Activated CD4-positive, alpha-beta T cell treated with anti-CD3 and anti-CD28 coated beads for 1 hour (primary cell): ENCODE measurements at places on chromosomes 1 and 21.

DNA sequence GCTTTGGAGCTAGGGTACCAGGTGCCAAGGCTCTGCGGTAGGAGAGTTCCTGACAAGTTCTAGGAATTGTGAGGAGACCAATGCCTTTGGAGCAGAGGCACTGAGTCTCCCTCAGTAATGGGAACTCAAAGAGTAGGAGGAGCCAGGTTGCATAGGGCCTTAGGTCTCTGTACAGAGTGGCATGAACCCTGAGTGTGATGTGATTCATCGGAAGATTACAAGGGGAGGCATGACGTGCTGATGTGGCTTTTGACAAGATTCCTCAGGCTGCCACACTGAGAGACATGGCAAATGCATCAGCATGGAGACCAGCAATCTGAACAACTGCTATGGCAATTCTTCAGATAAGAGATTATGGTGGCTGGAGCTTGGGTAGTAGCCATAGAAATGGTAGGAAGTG, 94.6 kb upstream of the SLC44A3 start:
- DNase-seq, result no peak

DNA sequence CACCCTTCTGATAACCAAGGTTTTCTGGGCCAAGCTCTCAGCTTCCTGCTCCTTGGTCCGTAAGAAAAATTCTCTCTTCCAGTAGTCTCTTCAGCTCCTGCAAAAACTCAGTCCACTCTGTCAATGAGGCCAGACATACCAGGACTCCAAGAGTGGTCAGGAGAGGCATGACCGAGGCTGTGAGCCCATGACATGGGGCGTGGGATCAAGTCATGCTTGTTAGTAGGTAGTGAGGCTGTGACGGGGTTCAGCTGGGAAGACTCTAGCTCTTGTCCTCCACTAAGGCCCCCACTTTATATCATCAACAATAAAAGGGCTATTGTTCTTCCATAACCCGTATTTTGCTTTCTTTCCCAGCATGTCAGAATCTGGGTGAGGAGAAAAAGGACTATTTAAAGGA, 10.1 kb upstream of the HCRTR1 start:
- no peak for DNase-seq

DNA sequence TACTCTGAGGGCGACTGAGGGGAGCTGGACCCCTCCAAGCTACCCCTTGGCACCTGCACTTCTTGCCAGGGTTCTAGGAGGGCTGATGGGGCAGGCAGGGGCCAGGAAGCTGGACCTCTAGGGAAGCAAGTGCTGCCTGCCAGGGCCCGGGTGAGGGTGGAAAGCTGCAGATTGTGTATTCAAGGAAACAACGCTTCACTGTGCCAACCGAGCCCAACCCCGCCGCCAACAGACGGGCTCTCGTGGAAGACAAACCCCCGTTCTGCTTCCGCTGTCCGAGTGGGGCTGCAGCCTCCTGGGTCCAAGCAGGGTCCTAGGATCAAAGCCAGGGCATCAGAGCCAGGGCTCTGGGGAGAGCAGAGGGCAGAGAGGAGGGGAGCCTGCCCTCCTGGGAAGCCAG, 3.2 kb downstream of the EFHD2 start:
- no peak for DNase-seq

- no peak for DNase-seq
These were observed 131.4 kb upstream of the RAB4A start for GRCh38 chr1:229139331-229140118.

DNA sequence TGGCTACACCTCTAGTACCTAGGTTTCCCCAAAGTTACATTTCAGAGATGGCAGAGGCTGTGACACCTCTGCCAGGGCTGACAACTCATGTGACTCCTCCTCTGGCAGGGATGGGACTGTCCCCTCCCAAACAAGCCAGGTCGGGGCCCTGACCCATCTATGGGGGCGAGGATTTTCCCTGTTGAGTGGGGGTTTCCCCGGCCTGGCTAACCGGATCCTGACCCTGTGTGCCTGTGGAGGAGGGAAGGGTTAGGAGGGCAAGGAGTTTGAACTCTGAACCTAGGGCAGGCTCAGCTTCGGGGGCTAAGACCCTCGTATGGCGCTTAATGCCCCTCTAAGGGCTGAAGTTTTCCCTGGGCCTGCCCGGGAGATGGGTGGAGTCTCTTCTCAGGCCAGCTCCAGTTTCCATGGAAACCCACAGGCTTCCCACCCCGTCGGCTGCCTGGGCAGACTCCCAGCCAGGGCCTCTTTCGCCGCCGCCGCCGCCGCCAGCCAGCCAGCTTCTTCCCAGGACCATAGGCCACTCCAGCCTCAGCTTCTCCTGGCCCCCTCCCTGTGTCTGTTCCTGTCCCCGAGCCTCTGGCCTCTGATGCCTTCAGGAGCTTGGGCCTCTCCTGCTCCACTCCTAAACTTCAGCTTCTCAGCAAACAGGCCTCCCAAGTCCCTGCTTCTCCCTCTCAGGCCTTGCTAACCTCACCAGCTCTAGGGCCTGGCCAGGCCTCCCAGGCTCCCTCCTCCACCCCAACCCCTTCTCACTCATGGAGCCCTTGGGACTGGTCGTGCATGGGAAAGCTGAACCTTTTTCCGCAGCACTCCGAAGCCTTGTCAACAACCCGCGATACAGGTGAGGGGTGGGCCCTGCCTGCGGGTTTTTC, at the start of gene BTBD19:
Gene BTBD19 (plus strand): TSS at position 461 of the 875 bp plus-strand sequence. CDS start 298 bp downstream, at position 759.
- DNase-seq, result no peak

DNA sequence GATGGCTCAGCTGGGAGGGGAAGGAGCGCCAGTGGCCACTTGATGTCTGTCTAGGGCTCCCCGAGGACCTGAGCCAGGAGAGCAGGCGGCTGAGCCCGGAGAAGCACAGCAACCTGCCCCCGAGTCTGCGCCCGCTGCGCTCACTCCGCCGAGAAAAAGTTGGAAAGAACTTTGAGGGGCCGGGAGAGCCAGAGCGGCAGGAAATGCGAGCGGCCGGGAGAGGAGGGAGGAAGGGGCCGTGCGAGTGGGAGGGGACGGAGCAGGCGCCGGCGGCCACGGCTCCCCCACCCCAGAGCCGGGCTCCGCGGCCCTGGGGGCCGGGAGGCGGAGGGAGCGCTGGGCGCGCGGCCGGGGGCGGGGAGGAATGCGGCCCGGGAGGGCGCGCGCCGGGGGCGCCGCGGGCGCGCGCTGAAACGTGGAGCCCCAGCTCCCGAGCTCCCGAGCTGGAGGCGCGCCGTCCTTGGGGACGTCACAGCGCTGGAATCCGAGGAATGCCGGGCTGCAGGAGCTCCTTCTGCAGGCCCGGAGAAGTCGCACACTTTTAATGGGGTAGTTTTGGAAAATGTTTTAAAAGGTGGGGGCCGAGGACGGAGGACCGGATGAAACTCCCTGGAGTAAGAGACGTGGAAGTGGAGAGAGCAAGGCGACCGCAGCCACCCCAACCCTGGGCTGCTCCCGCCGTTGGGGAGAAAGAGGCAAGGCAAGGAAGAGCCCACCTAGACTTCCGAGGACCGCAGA, at the start of gene PTPN14:
Gene PTPN14 (minus strand): TSS at position 167 of the 738 bp plus-strand sequence. CDS start 86,799 bp downstream, outside the sequence.
- no peak for DNase-seq

GRCh38 chr1:3034728-3035562, 13.7 kb downstream of the ACTRT2 start:
- no peak for DNase-seq

DNA sequence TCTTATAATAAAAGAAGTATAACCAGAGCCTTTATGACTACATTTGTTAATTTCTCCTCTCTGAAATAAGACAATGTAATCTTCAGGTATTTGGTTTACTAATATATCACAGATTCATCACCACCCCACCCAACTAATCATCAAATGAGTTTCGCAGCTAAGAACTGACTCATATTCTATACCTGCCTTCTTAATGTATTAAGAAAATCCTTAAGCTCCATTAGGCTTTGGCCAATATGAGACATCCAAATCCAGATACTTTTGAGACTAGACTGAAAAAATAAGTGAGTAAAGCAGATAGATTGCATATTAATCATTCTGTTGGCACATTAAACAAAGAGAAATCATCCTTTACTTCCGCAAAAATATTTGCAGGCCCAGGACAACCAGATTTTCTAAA, 18.7 kb upstream of the FMO2 start:
- DNase-seq, result no peak

DNA sequence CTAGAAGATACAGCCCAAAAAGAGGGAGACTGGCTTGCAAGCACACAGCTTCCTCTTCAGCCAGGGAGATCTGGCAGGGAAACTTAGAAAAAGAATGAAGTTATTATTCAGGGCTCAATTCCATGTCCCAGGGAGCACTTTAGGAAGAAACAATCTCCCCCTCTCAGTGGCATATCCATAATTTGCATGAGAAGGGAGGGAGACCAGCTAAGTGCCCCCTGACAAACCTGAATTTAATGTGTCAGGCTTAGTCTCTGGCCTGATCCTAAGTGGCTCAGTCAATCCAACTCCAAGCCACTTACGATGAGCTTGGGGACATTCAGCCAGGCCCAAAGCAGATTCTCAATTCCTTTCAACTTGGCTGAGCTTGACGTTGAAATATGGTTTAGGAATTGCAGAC, 17.7 kb upstream of the KCND3 start:
- DNase-seq, result no peak

GRCh38 chr1:221801773-221802516, 60.1 kb upstream of the DUSP10 start:
- DNase-seq, result no peak

DNA sequence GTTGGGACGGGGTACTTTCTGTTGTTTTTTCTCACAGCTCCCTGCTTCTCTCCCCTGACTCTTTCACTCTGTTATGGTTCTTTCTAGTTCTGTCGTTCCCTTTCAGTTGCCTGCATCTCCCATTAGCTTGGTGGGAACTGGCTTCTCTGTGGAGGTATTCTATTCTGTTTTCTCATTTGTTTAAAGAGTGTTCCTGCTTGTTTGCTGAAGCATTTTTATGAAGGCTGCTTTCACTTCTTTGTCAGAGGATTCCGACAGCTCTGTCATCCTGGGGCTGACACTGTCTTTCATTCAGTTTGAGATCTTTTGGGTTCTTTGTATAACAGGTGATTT, 96.0 kb upstream of the COL6A1 start:
- no peak for DNase-seq

GRCh38 chr1:28813931-28814465, 2.0 kb downstream of the OPRD1 start:
- DNase-seq, result no peak

- DNase-seq, result no peak
These were observed 252.3 kb downstream of the BRINP2 start for GRCh38 chr1:177423090-177423489.

- DNase-seq, result no peak
These were observed 100.5 kb downstream of the SYF2 start for GRCh38 chr1:25131794-25132193.

DNA sequence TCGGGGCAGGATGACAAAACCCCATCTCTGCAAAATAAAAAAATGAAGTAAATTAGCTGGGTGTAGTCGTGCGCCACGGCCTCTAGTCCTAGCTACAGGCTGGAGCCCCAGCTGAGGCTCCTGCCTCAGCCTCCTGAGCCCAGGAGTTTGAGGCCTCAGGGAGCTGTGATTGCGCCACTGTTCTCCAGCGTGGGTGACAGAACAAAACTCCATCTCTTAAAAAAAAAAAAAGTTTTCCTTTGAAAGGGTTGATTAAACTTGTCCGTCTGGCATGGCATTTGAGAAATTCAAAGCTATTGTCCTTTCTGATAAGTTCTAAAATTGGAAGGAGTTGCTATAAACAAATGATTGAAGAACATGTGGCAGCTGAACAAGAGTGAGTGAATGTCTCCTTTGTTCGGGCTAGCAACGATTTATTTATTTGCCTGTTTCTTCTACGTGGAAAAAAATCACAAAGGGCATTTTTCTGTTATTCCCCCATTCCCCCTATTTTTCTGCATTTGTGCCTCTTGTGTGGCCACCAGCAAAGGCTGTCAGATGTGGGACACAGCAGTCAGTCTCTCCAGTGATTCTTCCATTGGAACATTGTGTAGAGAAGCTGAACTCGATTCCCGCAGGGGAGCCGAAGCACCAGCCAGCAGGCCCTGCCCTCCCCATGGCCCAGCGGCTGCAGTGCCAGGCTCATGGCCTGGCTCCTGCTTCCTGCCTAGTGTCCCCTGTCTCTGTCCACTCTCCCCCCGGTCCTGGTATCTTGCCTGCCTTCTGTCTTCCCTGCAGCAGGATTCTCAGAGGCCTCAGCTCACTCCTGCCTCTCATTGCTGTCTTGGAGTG, 21.5 kb upstream of the PWP2 start:
- DNase-seq, result no peak

- DNase-seq, result no peak
These were observed 24.3 kb downstream of the RTCA start for GRCh38 chr1:100290291-100290690.

DNA sequence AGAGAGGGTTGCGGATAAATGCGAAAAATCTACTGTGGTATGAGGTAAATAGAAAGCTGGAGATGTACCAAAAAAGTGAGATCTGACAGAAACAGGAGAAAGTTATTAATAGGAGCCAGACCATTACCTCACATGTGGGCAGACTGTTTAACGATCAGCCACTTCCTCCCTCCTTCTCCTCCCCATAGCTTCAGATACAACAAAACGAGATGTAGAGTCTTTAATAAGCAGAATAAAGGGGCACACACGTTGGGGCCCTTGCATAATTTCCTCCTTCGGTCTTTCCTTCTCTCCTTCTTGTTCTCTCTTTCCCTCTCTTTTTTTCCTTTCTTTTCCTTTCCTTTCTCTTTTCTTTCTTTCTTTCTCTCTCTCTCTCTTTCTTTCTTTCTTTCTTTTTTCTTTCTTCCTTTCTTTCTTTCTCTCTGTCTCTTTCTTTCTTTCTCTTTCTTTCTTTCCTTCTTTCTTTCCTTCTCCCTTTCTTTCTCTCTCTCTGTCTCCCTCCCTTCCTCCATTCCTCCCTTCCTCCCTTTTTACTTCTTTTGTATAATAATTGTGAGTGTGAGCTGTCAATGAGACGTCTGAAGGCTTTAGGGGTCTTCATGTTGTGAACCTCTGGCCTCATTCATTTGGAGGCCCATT, 242.1 kb downstream of the GRIK1 start:
- no peak for DNase-seq

DNA sequence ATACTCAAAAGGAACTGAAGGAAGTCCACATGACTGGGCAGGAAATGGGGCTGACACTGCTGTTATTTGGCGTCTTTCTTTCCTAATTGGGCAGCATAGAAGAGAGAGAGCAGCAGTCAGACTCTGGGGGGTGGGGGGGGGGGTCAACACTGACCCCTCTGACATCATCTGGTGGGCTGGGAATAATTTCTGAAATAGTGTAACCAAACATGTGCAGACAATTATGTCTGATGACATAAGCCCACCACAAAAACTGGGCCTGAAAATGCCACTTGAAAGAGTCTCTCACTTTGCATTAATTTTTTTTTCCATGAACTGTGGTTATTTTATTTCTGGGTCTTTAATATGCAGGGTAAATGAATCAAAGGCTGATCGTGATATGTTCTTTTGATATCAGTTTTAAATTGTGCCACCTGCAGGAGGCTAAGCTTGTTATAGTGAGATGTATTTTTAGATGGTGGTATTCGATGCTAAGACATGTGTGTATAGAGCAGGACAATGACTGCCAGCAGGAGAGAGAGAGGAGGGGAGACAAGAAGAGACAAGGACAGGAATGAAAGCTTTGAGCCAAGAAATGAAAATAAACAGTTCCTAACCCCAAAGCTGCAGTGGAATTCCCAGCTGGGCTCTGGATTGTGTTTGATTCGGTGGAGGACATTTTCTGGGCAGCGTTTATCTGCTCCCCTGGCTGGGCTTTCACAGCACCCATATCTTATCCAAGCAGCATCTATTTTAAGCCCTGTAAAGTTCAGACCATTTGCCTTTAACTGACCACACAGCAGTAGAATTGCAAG, 264.7 kb downstream of the PBX1 start:
- no peak for DNase-seq
